ENCODE measurements at places on chromosomes 3 and 15.

DNA sequence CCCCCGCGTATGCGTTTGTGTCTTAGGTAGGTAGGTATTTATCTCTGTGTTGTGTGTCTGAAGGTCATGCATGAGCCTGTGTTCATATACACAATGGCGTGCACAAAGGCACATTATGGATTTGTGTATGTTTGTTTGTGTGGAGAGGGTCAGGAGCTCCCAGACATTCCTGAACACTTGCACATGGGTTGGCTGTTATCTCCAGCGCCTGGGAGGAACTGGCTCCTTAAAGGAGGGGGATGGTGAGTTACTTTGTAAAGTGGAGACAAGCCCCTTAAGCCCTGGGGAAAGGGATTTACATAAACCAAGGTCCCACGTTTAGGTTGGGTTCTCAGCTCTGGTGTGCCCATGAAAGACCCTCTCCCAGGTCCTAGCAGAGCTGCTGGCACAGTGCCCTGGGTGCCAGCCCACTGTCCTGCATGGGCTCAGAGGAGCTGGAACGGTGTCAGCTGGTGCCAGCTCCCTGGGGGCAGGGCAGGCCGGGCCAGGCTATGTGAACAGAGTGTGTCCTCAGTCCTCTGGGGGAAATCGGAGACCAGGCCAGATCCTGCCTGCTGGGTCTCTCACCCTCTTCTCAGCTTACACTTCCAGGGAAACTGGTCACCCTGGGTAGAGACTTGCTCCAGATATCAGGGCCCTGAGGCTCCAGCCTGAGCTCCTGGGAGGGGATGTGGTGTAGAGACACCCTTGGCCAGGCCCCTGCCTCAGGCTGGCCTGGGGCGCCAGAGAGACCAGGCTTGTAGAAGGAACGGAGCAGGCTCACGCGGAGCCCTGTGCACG lies 25.1 kb downstream of the SNX33 start:
- no peak for DNase-seq

GRCh38 chr3:197458179-197458707 lies 97.5 kb downstream of the BDH1 start:
- DNase-seq = no peak

- DNase-seq = no peak
Measured at GRCh38 chr3:37794646-37795045, 67.0 kb upstream of the CTDSPL start.

- no peak for DNase-seq
Measured at GRCh38 chr3:128408012-128408692, 58.5 kb downstream of the DNAJB8 start.

DNA sequence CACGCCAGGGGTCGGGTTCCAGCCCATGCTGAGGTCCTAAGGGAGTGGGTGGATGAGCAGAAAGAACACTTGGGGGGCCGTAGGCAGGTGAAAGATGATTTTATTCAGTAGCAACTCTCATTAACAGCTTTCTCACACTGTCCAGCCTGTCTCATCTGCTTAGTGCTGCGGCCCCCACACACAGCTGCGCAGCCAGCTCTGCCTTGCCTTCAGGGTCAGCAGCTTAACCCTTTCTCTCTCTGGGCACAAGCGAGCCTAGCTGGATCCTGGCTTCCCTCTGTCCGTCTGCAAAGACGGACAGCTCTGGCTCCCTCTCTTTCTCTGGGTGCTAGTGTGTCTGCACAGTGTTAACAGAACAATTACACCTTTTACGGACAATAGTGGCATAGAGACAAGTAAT lies 21.3 kb downstream of the NPAP1 start:
- DNase-seq = no peak

DNA sequence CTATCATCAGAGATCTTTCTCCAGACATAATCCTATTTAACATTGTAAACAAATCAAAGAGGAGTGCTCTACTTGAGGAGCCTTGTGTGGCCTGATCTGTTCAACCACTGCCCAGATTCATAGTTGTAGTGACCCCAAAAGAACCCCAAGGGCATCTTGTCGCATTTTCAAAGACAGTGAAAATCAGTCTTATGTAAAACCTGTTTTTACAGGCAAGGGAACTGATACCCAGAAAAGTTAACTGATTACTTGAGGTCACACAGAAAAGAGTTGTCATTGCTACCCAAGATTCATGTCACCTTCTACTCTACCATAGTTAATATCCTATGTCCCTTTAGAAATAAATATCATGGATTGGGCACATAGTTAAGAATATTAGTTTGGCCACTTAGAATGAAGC lies 40.5 kb upstream of the ARPP21 start:
- DNase-seq = no peak

- no peak for DNase-seq
Measured at GRCh38 chr15:65266469-65266868, 20.2 kb downstream of the PARP16 start.

DNA sequence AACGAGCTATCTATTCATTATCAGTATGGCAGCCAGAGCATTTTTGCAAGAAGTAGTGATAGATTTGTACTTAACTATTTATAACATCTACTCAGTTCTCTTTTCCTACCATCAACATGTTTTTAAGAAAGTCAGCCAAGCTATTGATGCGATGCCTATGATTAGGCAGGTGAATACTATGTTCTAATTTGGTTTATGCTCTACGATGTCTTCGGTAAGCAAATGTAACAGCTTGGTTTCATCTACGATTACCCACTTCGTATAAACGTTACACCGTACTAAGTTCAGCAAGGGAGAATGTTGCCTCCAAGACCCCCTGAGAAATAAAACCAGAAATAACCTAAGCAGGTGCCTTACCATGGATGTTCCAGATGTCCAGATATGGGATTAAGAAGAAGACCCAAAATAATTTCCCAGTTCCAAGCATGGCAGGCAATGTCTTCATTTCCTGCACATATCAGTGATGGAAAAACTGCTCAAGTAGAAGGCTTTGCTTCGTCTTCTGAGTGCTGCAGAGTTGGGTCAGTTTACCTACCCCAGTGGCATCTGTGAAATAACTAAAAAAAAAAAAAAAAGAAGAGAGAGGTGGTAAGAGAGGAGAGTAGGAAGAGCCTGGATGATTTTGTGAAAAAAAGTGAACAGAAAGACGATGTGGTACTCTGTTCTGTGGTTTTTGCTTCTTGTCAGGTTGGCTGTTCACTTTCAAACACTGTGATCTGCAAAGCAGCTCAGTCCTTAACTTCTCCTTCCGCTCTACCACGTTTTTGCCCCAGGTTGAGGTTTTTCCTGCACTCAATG lies at the start of gene BTLA:
TSS of gene BTLA (minus strand) at position 559 of the 798 bp plus-strand sequence. CDS start at position 445, 114 bp downstream.
- no peak for DNase-seq

DNA sequence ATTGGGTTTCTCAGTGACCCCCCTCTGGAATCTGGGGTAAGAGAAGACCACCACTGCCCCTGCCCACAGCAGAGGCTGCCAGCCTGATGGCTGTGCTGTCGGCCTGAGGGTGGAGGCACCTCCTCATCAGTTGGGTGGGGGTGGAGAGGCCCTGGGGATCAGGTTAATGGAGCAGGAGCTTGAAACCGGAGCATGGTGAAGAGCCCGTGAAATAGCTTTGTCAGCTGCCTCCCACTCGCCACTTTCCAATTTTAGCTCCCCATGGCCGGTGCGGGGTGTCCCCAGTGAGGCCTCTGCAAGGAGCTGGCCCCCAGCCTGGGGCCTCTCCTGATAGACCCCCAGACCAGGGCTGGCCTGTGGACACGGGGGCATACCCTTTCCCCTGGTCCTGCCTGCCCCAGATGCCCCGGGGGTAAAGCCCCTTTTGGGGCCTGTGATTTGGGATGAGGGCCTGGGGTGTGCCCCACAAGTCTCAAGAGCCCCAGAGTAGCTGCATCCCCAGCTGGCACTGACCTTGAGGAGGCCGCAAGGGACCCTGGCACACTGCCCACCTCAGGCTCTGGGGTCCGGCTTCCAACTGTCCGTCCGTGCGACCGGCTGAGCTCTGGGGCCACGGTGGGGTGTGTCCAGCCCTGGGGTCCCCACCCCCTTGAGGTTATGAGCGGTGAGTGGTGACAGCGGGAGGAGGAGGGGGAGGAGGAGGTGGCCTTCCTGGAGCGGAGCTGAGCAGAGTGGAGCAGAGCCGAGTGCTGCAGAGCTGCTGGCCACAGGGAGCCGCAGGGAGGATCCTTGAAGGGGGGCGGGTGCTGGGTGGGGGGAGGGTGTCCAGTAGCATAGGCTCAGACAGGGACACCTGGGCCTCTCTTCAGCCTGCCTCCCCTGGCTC lies at the start of gene HHATL:
TSS of gene HHATL (minus strand) at position 733 of the 886 bp plus-strand sequence. CDS start 1,972 bp downstream, outside the sequence.
- peak; percentile 80 for DNase-seq

DNA sequence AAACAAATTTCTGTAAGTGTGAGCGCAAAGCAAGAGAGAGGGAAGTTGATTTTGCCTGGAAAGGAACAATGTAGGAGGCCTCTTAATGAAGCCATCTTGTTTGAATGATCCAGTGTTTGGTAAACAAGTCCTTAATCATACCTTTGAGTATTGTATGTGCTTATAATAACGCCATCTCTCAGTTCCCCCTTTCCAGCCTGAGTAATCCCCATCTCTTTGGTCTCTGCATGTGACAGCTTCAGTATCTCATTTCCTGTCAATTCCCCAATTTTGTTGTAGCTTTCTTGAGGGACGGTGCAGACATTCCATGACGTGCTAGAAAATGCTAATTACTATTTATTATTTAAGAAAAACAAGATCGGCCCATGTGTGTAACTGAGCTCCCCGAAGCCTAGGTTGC lies 349.3 kb upstream of the NR2F2 start:
- no peak for DNase-seq

DNA sequence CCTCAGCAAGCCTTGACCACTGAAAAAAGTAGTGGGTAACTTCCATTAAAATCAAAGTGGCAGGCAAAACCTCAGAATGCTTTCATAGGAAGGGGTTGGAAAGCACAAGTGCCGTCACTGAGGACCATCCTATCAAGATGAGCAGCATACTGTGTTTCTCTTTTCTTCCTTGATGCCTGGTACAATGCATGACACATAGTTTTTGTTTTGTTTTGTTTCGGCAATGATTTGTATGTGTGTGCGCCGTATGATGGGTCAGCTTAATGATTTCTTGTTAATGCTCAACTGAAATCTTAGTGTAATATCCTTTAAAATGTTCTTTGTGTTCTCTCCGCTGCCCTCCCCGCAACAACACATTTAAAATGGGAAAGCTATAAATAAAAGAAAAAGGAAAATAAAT lies 476.4 kb upstream of the KCNMB2 start:
- no peak for DNase-seq

- DNase-seq = no peak
Measured at GRCh38 chr15:80533790-80534333, 129.7 kb downstream of the ARNT2 start.

GRCh38 chr3:192920411-192920810 lies 2.8 kb upstream of the MB21D2 start:
- peak; percentile 45 for DNase-seq

DNA sequence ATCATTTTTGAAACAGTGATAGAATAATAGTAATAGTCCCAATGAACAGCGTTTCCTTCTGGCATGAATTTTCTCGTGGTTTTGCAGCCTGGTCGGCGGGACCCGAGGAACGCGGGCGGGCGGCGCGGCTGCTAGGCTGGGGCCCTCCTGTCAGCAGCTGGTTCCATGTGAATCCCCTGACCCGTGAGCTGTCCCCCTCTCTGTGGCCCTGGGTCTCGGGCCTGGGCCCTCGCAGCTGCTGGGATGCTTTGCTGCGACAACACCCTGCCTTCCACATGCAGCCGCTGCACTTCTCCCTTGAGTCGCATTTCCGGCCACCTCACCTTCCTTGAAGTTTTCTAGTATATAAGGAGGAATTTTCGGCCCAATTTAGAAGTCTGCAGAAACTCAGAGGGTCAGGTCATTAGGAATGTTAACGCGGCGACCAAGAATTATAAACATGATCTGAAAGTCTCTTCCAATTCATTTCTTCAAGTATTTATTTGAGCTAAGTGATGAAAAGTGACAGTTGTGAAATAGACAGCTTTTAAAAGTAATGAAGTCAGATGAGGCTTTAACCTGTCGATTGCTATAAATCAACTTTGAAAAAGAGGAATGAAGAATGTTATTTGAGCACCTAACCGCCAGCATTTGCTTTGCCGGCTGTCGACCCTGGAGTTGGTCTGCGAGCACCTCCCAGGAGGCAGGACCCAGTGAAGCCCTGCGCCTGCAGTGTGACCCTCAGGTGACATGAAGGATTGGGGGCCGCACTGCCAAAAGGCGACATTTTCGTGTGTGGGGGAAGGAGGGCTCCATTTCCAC lies 27.7 kb downstream of the NR2F2 start:
- DNase-seq = no peak

GRCh38 chr3:168077091-168077490 lies 18.6 kb downstream of the GOLIM4 start:
- DNase-seq = no peak

DNA sequence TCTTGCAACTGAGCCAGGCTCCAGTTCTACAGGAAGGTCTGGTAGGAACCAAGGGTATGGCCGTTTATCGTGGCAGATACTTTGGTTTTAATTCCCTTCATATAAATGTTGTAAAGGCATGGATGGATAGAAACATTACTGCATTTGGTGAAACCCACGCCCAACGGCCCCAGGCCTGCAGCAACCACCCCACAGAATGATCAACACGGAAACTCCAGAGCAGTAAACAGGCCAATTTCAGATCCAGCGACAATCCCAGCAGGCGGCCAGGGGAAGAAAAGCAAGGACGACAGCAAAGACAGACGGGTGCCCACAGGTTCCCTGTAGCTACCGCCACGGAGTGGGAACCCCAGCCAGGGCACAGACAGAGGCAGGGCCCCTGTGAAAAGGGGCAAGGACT lies 32.6 kb upstream of the PCSK6 start:
- DNase-seq = no peak

DNA sequence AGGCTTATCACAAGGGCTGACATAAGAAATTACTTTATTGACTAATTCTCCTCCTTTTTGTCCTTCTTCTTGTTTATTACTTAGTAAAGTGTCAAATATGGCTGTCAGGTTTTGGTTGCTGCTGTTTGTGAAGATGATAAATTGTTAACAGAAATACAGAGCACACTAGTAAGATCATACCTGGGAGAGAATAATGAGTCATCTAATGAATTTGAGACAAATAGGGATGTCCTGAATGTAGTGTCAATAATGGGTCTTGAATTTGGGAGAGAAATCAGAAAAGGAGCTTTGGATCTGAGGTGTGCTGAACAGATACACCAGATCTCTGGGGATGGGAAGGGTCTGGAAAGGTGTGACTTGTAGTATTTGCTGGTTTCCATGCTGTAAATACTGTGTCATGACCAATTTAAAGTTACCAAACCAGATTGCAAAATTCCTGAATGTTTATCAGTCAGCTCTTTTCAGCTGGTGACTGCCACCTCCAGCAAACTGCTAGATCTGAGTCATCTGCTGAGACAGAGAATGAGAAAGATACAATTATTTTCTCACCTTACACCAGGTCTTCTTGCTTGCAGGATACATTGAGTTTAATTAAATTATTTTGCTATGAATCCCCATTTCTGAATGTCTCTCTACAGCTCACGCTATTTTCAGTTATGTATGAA lies 76.7 kb upstream of the SATB1 start:
- DNase-seq = no peak

- DNase-seq = no peak
Measured at GRCh38 chr3:26984416-26985390, 362.1 kb downstream of the LRRC3B start.

Measured in NCI-H510A (cell line).